ENCODE measurements at places on chromosomes 16 and 17.

DNA sequence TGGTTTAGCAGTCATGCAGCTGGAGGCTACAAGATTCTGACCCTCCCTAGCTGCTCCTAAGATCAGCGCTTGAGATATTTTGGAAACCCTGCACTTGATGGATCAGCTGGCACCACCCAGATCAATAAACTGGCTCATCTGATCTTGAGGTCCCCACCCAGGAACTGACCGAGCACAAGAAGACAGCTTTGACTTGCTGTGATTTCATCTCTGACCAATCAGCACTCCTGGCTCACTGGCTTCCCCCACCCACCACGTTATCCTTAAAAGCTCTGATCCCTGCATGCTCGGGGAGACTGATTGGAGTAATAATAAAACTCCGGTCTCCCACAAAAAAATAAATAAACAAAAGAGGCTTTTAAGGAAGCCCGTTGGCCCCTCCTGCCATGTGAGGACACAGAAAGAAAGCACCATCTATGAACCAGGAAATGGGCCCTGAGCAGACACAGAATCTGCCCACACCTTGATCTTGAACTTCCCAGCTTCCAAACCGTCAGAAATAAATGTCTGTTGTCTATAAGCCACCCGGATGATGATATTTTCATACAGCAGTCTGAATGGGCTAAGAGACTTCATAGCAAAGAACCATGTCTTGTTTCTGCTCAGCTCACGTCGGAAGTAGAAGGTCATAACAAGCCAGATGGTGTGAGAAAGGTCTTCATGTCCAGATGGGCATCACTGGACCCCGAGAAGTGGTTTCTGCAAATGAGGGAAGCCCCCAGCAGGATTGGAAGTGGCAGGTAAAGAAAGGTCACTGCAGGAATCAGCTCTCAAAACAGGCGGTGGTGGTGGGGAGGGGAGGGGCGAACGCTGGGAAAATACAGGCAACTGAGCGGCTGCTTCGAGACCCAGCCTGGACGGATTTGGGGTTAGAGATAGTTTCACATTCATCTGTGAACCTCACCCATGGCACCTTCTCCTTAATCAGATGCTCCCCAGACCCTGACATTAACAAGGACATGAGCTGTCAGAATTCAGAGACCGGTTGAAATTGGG lies 19.8 kb upstream of the RPH3AL start:
- DNase-seq, result no peak

DNA sequence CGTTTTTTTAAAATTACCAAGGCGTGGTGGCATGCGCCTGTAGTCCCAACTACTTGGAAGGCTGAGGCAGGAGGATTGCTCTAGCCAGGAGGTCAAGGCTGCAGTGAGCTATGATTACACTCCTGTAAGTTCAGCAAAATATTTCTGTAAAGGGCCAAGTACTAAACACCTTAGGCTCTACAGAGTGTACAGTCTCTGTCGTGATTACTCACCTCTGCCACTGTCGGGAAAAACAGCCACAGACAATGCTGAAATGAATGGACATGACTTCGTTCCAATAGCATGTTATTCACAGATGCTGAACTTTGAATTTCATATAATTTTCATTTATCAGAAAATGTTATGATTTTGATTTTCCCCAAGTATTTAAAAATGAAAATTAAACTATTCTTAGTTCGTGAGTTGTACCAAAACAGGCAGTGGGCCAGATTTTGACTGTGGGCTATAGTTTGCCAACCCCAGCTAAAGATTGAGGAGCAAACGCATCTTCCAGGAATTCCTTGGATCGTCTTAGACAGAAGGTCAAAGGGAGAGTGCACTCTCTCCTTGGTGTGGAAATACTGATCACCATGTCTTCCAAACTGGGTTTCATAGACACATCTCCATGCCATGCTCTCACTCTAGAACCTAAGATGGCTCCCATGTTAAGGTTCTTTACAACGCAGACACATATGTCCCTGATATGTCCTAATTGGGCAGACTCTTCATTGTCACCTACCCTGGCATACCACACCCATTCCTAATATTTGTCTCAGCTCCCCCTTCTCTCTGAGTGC lies 89.5 kb downstream of the MARF1 start:
- no peak for DNase-seq

DNA sequence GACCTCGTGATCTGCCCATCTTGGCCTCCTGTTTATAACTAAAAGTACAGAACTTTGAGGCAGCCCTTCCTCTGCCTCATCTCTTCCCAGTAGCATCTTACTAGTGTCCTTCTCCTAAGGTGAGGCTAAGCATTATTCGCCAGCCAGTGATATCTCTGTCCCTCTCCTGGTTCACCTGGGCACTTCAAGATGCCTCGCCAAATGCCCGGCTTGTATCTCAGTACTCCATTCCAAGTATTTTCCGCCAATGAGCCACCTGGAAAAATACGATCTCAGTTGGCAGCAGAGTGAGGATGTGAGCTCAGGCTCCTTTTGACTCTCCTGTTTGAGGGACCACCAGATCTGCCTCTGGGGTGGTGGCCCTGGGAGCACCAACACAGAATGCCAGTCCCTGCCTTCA lies 25.9 kb upstream of the WSCD1 start:
- no peak for DNase-seq

GRCh38 chr17:56896968-56897359 lies 16.9 kb downstream of the TRIM25 start:
- no peak for DNase-seq

GRCh38 chr17:43878260-43879175 lies 28.8 kb downstream of the MPP2 start:
- DNase-seq, result peak; percentile 69

DNA sequence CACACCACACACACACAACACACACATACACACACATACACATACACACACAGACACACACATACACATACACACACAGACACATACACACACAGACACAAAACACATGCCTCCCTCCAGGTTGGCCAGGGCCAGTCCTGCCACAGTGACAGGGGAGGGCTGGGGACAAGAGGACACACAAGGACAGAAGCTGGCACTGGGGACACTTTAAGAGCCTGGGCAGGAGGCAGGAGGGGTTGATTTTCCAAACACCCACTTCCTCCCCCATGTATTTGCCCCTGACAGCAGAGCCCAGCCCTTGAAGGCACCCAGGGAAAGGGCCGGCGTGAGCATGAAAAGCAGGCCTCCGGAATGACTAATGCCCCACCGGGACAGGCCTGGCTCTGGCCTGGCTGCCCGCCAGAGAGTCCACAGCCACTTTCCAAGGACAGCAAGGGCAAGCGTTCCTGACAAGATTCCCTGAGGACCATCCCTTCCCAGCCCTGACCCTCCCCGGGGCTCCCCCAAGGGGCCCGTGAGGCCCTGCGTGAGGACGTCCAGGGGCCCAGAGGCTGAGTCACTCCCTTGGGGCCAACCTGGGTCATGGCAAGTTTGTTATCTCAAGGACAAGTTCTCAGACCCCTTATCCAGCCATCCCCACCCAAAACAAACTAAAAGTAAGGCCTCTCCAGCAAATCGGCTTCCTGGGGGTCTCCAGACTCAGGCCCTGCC lies 235.6 kb downstream of the ZNF423 start:
- no peak for DNase-seq

DNA sequence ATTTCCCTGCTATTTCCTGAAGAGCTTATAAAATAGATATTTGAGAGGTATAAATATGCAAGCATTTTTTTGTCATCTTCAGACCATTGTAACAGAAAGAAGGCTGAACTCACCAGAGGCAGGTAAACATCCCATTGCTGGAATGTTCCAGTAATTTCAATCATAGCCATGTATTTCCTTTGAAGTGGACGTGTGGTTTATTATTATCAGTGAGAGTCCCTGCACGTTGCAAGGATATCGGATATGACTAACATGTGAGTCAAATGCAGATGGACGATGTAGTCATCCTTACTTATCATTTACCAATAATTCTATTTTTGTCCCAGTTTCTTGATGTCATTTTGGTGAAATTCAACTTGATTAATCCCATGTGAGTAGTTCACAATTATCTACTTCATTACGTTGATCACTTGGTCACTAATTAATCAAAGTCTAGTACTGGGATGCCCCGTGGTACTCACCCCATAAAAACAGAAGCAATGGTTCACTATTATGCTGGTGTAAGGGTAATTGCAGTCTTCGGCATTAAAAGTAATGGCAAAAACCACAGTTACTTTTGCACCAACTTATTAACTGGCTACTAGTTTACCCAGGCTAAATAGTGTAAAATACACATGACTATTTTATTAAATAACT lies 89.5 kb downstream of the VAT1L start:
- DNase-seq, result no peak

DNA sequence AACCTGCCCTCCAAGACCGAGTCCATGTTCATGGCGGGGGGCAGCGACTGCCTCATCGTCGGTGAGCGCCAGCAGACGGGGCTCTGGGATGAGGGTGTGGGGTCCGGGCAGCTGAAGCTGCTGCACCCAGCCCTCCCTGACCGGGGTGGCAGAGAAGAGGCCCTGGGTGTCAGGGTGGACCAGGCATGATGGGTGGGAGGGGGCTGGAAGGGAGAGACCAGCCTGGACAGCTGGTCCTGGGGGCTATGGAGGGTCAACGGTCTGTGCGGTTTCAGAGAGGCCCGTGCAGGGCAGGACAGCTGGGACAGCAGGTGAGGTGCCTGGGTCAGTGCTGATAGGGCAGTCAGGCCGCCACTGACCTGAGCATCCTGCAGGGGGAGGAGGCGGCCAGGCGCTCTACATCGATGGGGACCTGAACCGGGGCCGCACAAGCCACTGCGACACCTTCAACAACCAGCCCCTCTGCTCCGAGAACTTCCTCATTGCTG lies 13.3 kb upstream of the ATP6V0C start:
- no peak for DNase-seq

DNA sequence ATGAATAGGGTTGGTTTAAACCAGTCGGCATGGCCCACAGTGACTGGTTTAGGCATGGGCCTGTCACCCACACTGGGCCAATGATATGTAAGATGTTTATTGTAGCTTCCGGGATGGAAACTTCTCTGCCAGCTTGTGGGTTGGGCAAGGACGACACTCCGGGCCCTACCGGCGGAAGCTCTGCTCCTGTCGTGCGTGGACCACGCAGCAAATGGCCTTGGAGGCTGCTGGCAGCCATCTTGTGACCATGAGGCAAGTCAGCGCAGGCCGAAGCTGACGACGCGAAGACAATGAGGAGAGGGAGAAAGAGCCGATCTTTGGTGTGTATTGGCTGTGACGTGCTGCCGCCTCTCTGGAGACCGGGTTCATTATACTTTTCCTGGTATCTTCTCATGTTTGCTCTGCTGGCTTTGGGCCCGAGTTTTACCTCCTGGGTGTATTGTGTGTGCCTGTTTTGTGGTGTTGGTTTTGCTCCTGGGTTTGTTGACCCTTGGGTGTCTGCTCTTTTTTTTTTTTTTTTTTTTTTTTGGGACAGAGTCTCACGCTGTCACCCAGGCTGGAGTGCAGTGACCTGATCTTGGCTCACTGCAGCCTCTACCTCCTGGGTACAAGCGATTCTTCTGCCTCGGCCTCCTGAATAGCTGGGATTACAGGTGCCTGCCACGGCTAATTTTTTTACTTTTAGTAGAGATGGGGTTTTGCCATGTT lies 15.4 kb downstream of the SLC25A10 start:
- no peak for DNase-seq

- no peak for DNase-seq
These were observed 5.8 kb downstream of the PIPOX start for GRCh38 chr17:29048440-29049368.

DNA sequence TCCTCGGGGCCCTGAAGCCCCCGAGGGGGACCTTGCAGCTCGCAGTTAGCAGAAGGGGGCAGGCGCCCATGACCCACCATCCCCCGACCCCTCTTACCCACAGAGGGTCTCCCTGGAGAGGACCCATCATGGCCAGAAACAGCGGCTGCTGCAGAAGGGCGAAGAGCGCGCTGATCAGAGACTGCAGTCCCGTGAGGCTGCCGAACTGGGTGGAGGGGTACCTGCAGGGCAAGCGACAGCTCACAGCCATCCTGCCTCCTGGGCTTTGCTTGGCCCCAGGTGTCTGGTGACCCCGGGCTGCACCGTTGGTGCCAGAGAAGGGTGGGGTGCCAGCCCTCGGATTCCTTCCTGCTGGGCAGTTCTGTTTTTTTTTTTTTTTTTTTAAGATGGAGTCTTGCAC lies 13.9 kb upstream of the PITPNA start:
- no peak for DNase-seq

- no peak for DNase-seq
These were observed 8.8 kb upstream of the CEP20 start for GRCh38 chr16:15897121-15897780.

DNA sequence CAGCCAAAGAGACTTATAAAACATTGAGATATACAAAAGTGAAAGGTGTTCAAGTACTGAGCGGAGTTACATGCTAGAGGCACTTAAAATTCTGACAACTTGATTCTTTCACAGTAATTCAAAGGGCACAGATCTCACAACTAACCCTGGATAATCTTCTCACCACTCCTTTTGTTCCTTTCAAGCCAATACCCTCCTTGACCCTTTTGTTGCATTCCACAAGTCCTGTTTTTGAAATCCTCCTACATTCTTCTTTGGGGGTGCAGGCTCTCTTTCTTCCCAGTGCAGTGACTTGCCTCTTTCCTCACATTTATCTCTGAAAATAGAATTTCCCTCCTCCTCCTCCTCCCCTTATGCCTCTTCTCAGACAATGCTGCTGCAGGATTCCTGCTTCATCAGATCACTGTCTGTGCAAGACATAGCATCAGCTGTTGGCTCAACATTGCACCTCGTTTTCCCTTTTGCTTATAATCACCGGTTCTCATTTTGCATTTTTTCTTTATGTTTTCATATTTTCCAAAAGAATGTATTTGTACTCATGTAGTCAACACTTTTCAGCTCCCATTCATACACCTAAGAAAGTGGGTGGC lies 199.3 kb downstream of the CDH8 start:
- no peak for DNase-seq

DNA sequence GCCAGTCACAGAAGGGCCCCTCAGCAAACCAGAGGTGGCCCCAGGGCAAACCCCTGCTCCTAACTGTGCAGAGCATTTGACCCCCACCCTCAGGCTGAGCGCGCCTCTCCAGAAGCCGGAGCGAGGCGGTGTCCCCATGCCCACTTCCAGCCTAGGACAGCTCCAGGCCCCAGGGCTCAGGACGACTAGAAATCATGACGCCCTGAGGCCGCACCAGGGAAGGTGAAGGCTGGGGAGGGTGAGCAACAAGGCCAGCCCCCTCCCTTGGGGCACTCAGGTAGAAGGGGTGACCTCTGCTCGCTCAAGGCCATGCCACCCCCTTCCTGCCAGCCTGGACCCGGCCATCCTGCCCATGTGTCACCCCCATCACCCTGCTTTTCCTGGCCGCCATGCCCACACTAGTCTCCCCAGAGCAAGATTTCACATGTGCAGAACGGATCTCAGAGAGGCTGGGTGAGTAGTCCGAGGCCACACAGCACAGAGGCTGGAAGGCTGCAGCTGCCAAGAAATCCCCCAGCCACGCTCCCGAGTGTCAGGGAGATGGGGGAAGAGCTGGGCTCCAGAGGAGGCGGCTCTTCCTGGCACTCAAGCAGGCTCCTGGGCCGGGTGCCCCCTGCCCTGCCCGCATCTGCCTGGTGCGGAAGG lies 2.1 kb upstream of the PVALEF start:
- no peak for DNase-seq

- no peak for DNase-seq
These were observed 2.3 kb upstream of the PRSS21 start for GRCh38 chr16:2814551-2815298.

Data from naive thymus-derived CD4-positive, alpha-beta T cell (primary cell).